A673 (cell line): ENCODE measurements at places on chromosomes 16 and 17. TPM values are rescaled to one million over a fixed set of nuclear protein-coding genes. Genes with fewer than 3 reads are reported as not detected.
A peak's percentile ranks its signal among the peaks of the same experiment; 100 is the strongest.

- peak; percentile 33 for DNase-seq
Measured at GRCh38 chr17:75153780-75154194, 525 bp downstream of the JPT1 start.

DNA sequence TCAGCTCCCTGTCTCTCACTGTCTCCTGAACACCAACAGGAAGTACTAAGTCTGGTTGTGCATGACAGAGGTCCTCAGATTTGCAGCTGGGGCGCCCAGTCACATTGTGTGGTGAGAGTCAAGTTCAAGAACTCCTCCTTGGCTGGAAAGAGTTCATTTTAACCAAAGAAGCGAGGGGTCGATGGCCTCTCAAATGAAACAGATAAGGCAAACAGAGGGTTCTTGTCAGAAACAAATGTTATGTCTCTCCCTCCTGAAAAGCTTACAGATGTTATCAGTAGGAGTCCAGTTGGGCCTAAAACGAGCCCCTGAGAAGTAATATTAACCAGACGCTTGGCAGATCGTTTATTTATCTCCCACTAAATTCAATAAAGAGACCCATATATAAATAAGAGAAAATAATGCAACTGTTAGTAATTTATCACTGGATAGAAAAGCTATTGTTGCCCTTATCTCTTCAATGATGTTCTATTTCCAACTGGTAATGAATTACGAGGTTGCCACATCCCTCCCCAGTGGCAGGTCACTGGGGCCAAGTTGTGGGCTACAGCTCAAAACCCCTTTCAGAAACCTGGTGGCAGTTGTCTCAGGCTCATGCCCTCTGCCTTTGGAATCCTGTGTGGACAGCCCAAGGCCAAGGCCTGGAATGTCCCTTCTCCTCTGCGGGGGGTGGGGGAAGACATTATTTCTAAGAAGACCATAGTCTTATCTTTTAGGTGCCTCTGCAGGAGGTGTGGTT is 307.5 kb upstream of the DYNLRB2 start:
- DNase-seq = no peak

GRCh38 chr16:25716186-25716585 is 24.4 kb downstream of the HS3ST4 start:
- DNase-seq = no peak

DNA sequence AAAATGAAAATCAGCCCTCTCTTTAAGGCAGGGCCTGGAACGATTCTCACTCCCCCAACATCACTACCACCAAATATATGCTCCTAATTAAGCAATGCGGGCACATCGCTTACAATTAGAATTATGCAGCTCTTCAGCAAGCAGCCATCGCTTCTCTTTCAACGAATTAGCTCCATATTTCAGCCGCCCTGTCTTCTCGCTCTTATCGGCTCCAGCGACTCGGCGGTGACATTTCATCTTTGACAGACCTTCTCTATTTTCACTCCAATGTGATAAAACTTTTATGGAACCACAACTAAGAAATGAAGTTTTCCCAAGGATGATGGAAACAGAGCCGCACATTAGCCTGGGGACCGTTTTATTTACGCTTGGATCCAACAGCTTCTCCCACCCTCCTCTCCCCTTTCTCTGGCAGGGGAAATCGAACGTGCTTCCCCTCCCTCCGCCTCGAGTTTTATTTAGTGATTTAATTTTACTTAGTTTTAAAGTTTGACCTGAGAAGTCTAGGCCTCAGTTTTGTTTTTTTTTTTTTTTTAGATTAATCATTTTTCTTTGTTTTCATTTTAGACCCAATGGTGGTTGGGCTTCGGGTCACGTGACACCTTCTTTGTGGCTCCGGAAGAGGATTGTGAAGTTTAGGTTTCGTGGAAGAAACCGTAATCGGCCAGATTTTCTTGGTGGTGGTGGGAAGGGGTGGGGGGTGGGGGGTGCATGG is 3.1 kb upstream of the HOXB2 start:
- no peak for DNase-seq

DNA sequence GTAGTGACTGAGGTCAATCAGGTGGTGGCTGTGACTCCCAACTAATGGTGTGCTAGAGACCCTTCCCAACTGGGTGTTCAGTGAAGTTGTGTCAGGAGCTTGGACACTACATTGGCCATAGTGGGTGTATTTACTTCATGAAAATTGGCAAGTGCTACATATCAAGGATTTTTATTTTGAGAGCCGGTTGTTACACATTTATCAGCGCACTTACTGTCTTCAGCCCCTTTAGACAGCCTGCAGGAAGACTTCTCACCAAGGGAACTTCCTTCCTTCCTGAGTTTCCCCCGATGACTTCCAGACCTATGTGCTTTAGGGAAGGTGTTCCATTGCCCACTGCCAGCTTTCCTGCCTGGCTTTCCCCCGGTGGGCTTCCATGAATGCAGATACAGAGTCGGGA is 261.2 kb downstream of the CBLN1 start:
- DNase-seq = no peak

DNA sequence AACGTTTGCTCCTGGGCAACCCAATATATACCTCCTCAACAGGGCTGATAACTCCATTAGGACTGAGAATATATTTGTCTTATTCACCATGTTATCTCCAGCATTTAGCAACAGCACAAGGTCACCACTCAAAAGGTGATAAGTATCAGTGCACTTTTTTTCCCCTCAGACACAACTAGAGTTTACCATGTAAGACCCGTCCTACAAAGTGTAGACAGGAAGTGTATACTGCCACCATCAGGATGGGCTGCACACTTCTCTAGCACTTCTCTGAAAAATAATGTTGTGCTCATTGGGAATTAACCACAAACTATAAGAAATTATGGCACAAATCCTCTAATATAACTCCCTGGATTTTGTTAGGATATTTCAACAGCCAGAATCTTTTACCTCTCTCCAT is 5.7 kb upstream of the VAT1L start:
- DNase-seq = no peak

- DNase-seq = peak; percentile 35
Measured at GRCh38 chr16:17070882-17071592, 399.7 kb downstream of the XYLT1 start.

- no peak for DNase-seq
Measured at GRCh38 chr16:7284780-7285179, 47.9 kb upstream of the RBFOX1 start.

DNA sequence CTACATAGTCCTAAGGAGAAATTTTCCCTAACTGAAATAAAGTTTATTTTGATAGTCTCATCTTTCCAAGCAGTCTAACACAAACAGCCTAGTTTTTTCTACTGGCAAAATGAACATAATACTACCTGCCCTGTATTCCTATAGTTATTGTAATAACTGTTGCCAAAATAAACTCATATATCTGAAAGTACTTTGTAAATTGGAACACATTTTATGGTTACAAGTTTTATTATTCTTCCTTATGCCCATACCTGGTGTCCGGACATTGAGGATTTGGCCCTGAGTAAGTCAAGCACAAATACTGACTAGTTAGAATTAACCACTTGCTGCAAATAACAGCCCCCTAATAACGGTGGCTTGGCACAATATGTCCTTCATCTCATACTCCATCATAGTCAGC is 120.4 kb upstream of the TOM1L1 start:
- DNase-seq = no peak

- DNase-seq = no peak
Measured at GRCh38 chr17:2542456-2542855, 30.8 kb upstream of the METTL16 start.

- DNase-seq = peak; percentile 67
Measured at GRCh38 chr17:17824119-17824782, 12.5 kb downstream of the SREBF1 start.

- no peak for DNase-seq
Measured at GRCh38 chr16:84220851-84221250, 19.0 kb downstream of the KCNG4 start.

- DNase-seq = no peak
Measured at GRCh38 chr16:85872734-85873133, 26.2 kb upstream of the IRF8 start.

GRCh38 chr16:55176901-55177300 is 147.1 kb upstream of the IRX6 start:
- no peak for DNase-seq

DNA sequence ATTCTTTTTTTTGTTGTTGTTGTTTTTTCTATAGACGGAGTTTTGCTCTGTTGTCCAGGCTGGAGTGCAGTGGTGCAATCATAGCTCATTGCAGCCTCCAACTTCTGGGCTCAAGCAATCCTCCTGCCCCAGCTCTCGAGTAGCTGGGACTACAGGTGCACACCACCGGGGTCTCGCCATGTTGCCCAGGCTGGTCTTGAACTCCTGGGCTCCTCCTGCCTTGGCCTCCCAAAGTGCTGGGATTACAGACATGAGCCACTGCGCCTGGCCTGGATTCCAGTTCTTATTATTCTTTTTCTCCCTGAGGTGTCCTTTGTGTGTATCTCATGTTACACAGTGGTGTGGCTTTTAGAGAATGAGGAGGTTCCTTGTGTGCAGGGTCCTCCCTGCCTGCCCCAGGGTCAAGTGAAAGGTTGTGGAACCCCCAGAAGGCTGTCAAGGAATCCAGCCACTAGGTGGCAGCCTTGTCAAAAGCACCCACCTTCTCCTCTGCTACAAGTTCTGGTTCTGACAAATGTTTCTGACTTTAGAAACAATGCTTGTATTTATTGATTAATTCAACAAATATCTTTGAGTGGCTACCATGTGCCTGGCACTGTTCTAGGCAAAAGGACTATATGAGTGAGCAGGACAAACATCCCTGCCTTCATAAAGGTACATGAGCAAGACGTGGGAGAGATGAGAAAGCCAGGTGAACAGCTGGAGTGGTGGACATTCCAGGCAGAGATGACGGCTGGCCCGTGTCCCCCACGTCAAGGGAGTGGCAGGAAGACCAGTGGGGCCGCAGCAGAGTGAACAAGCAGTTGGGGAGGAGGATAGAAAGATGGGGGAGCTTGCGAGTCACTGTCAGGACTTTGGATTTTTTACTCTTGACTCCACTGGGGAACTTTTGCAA is 112.4 kb downstream of the SPECC1 start:
- DNase-seq = peak; percentile 53

DNA sequence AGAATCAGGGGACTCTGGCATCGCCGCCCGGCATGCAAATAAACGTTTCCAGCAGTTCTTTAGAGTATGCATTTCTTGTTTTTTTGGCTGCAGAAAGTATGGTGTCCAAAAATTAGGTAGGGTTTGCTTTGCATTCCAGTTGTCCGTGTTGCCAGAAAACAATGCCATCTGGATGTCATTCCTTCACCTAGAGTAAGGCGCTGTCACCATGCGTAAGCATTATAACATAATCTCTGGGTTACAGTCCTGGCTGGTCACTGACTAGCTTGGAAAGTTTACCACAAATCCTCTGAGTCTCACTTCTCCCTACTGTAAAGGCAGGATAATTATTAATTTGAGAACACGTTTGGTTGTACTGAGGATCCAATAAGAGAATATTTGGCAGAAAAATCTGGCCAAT is 457.7 kb downstream of the XYLT1 start:
- no peak for DNase-seq

DNA sequence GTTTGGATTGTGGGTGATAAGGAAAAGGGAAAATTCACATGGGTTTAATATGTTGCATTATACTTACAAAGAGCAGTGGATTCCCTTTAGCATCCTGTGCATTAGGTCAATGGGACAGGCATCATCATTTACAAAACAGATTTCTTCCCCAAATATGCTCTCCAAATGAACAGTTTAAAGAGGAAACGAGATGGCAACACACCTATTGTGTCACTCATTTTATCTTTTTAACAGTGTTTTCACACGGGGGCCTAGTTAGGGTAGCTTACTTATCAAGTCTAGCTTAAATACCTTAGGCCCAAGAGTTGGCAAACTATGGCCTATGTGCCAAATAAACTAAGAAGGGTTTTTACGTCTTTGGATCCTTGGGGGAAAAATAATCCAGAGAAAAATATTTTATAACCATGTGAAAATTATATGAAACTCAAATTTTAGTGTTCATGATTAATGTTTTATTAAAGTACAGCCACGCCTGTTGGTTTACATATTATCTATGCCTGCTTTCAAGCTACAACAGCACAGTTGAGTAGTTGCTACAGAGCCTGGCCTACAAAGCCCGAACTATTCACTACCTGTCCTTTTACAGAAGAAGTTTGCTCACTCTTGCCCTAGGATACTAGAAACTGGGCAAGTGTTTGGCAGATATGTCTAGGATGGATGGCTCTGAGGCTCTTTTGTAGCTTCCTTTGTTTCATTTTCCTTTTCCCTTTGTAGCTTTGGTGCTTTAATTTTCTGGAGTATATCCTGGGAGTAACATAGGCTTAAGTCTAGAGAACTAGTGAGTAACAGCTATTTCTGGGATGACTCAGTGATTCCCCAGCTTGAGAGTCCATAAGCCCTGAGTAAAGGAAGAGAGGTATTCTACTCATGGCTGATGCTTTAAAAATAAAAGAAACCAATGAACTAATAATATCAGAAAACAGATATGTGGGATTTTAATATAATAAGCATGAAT is 12.4 kb downstream of the NUP93 start:
- peak; percentile 28 for DNase-seq

DNA sequence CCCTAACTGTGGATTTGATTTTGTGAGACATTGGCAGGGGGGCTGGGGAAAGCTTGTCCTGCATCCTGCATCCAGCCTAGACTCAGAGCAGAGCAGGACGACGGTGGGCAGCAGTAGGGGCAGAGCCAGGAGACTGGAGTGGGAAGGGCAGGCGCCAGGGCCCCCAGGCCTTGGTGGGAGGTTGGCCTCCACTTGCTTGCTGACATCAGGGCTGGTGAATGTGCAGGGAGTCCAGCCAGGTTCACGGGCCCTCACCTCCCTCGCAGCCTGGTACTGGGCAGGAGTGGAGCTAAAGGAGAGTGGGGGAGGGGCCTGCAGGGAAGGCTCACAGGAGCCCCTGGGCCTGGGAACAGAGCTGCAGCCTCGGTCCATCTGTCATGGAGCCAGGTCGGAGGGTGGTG is 2.2 kb upstream of the SMTNL2 start:
- no peak for DNase-seq

DNA sequence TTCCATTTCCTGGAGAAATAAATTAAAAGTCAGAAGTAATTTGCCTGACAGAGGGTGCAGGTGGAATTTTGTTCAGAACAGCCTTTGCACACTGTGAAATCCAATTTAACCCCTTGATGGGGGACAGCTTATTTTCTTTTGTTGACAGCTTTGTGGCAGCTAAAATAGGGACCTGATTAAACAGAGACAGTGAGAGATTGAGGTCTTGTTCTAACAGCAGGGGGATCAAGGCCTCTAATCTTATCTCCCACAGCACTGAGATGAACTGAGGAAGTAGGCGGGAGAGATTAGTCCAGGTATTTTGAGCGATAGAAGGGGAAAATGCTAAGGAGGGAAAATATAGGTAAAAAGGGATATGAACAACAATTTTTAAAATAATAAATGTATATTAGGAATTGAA is 1491.4 kb upstream of the GOT2 start:
- DNase-seq = no peak

- DNase-seq = no peak
Measured at GRCh38 chr17:28127196-28127595, 84.7 kb downstream of the NLK start.

SALL1 gene
- total RNA-seq = 24.8 and 28.1 TPM in 2 replicates

ADGRG1 gene
- 0.75 and 1.0 TPM in 2 replicates for total RNA-seq

RNF222 gene
- total RNA-seq = not detected in 2 replicates

ADAP2 gene
- total RNA-seq = not detected in 2 replicates

PHKB gene
- total RNA-seq = 50.6 and 62.4 TPM in 2 replicates

SKAP1 gene
- total RNA-seq = not detected in 2 replicates
